ENCODE measurements at places on chromosomes 12 and 14.

DNA sequence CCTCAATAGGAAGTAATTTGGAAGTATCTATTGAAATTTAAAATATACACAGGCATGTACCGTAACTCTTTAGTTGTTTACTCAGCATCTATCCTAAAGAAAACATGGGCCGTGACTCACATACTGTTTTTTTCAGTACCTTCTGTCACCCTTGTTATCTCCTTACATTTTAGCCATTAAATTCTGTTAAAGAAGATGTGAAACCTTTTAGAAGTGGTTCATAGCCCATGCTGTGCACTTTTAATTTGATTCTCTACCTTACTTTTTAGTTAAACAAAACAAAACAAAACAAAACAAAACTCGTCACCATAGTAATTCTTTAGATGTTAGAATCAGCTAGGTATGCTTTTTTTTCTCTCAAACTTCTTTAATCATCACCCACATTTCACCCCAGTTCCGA, 494.4 kb upstream of the RGS6 start:
- no peak for DNase-seq

DNA sequence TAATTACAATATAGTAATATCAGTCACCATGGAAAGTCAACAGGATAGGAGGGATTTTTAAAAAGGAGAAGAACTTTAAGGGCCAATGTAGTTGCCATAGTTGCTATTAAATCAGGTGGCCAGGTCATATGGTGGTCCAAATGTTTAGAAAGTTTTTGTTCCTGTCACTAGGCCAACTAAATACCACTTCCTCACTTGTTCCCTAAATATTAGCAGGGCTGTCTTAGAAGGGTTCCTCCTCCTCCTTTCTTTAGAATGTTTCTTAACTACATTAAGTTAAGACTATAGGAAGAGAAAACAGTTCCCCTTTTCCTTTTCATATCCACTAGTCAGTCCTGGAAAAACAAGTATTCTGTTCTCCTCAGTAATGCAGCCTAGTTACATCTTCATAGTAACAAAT, 50.3 kb downstream of the MON2 start:
- DNase-seq, result no peak

GRCh38 chr12:51911307-51911706, 4.0 kb downstream of the ACVRL1 start:
- no peak for DNase-seq

DNA sequence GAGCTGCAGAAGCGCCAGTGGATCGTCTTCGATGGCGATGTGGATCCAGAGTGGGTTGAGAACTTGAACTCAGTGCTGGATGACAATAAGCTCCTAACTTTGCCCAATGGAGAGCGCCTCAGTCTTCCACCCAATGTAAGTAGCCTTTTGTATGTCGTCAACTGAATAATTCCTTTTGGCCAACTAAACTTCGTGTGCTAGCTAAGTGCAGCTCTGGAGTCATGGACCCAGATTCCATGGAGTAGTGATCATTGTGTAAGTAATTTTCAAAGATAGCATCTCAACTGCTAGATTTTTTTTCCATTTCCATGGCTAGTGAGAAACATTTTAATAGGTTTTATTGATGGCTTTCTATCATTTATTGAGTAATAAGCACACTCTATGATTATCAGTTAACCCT, 48.0 kb downstream of the DYNC1H1 start:
- DNase-seq, result no peak

DNA sequence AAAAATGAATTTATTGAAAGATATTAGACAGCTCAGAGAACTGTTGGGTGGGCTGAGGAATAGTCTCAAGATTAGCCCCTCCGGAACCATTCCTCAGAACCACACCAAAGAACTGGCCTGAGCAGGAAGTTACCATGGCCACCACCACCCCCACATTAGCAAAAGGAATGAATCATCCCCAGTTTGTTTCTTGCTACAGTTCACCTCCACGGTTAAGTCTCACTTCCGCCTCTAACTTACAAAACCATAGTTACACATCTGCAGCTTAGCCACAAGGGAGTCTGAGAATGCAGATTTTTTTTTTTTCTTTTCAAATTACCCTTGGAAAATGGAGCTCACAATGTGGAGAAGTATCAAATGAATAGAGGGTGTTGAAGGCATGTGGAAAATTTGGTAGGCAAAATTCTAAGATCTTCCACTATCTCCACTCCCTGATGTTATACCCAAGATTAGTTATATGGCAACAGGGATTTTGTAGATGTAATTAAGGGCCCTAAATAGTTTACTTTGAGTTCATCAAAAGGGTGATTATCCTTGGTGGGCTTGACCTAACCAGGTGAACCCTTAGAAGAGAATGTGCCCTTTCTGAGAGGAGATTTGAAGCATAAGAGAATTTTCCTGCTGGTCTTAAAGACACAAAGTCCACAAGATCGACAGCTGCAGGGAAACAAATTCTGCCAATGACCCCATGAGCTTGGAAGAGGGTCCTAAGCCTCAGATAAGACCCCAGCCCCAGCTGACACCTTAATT, 129.8 kb upstream of the KRR1 start:
- peak; percentile 9 for DNase-seq

- DNase-seq, result no peak
Measured at GRCh38 chr14:92568621-92569479, 55.3 kb downstream of the RIN3 start.

GRCh38 chr14:69574954-69575295, 254 bp upstream of the CCDC177 start:
- DNase-seq, result no peak

- DNase-seq, result no peak
Measured at GRCh38 chr12:11868027-11868426, 202.7 kb upstream of the BCL2L14 start.

DNA sequence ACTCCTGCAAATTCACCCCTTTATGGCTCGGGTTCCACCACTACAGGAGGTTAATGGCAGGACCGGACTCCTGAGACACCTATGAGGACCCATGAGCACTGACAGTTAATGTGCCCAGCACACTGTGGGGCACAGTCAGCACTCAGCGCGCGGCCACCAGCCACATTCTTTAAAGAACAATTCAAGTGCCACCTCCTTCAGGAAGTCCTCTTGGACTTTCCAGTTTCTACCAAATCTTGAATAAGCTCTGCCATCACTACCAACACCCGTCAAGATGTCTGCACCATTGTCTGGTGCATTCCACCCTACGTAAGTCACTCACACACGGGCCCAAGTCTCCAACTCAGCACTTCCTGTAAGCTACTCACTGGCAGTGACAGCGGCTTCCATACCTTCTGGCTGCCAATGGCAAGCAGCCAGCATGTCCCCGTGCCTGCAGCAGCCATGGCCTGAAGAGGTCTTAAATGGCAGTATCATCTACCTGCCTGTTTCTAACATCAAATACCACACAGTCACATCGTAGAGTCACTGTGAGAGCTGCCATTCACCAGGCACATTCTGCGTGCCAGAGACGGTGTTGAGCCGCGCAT, 48.5 kb downstream of the CDC42BPB start:
- no peak for DNase-seq

DNA sequence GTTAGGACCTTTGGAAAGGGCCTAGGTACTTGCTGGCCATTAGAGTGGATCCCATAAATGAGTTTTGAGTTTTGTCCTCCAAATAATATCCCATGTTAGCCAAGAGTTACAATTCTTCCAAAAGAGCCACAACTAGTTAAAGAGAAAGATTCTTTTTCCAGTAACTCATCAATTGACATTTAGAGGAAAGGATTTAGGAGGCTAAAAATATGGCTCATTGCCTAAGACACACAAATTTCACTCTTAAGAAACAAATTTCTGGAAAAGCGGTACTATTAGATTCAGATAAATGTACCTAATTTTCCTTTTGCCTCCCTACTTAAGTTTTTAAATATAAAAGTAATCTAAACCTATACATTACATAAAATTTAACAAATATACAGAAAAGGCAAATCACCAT, 21.3 kb downstream of the DACT1 start:
- no peak for DNase-seq

GRCh38 chr12:11158885-11159444, 12.0 kb upstream of the SMIM10L1 start:
- no peak for DNase-seq

DNA sequence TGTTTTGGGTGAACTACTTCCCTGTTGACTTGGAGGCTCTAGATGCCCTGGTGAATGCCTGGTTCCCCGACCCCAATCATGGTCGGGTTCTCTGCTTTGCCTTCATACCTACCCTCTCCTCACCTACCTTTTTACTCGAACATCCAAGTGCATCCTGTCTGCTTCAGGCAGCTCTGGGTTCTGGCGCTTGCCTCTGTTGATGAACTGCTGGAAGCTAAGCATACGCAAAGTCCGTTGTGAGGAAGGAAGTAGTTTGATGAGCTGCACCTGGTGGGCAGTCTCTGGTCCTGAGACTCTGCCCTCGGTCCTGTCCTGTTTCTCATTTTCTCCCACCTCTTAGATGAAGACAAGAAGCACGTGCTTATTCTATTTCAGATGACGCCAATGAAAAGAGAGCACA, 13.6 kb downstream of the KCNH3 start:
- no peak for DNase-seq

- peak; percentile 53 for DNase-seq
Measured at GRCh38 chr12:53287741-53288216, 7.6 kb upstream of the PFDN5 start.

DNA sequence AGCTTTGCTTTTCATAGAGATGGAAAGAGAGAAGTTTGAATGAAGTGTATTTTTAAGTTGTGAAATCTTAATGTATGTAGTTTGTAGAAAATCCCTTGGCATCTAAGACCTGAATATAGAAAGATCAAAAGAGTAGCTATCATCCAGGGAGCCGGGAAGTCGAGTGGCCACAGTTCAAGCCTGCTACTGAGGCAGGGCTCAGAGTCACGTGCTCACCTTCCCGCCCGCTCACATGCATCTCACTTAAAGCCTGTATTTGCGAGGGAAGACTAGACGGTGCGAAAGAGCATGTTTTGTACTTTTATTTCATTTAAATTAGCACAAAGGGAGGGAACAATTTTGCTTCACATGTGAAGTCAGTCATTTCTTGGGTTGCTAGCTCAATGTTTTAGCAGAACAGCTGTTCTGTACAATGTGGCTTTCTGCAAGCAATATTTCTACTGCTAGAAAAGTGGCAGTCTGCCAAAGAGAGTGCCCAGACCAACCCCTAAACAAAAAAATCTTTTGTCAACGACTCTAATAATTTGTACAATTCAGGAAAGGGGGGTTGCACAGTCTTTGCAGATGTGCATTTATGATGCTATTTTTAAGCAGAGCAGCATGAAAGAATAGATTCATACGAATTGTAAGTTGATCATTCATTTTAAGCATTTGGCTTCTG, 290.7 kb downstream of the NPAS3 start:
- DNase-seq, result no peak

- DNase-seq, result no peak
Measured at GRCh38 chr14:20515846-20516245, 10.5 kb downstream of the RNASE10 start.

DNA sequence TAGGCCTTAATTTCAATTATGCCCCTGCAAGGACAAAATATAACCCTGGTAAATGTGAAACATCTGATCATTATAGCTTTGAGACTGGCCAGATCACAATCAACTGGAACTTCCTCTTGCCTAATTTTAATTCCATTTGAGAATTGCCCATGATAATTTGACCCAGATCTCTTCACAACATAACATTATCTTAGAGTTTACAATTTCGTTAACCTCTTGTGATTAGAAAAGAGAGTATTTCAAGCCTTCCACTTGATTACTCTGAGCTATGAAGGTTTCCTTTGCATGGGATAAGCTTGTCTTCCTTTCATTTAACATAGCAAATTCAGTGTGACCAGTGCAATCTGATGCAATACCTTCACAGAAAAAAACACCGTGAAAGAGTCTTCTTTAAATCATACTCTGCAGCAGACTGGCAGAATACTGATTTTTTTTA, 143.6 kb downstream of the DUSP6 start:
- no peak for DNase-seq

GRCh38 chr12:116389990-116390389, 112.5 kb upstream of the MED13L start:
- DNase-seq, result no peak

DNA sequence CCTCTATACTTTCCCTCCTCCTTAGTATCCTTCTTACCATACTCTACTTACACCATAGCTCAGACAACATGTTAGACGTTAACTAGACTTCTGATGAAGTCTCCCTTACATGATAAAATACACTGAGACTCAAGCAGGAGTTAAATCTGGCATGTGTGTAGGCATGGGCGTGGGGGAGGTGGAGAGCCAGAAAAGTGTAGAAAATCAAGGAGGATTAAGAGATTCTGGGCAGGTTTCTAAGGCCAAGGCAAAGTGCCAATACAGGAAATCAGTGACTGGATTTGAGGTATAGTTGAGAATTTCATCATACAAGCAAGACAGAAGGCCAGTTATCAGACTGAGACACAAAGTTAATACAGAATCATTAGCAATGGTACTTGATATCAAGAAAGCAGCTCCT, 37.4 kb downstream of the EPS8 start:
- DNase-seq, result no peak

DNA sequence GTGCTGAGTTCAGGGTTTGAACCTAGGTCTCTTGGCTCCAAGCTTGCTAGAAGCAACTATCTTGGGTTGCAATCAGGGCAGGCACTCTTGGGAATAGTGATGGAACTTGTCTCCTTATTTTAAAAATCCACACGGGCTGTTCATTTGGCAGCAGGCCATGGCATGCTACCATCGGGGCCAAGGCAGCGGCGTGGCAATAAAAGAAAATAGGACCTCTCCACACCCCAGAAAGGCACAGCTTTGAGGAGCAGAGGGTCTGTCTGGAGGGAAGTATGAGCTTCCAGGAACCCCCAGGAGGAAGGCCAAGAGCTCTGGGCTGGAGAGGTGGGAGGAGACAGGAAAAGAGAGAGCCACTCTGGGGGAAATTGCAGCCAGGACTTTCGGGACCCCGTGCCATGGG, 15.3 kb downstream of the RPS6KL1 start:
- no peak for DNase-seq

DNA sequence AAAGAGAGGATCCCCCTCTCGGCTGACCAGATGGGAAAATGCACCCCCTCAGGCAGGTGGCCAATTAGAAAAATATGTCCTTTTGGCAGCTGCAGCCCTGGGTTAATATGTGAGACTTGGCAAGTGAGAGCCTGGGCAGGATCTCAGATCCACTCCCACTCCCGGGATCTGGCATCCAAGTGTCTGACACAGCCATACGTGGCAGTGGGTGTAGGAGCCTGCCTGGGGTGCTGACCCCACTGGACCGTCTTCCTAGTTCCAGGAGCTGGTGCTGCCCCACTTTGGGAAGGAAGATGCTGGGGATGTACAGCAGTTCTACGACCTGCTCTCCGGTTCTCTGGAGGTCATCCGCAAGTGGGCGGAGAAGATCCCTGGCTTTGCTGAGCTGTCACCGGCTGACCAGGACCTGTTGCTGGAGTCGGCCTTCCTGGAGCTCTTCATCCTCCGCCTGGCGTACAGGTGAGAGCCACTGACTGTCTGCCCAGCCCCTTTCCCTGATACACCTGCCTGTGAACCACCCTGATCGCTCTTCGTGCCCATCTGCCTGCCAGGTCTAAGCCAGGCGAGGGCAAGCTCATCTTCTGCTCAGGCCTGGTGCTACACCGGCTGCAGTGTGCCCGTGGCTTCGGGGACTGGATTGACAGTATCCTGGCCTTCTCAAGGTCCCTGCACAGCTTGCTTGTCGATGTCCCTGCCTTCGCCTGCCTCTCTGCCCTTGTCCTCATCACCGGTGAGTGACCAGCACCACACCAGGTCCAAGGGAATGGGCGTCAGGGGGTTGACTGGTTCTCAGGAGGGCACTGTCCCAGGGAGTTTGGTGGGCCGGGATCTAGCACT, 5.8 kb downstream of the NR4A1 start:
- no peak for DNase-seq

Measured in stimulated activated CD8-positive, alpha-beta memory T cell treated with anti-CD3 and anti-CD28 coated beads, Interleukin-4, amount 100 ng/mL, for 4 hours (primary cell).